ENCODE measurements at places on chromosomes 5 and 9.

- no peak for DNase-seq
These were observed 1000.0 kb downstream of the PTPRD start for GRCh38 chr9:9612755-9613154.

GRCh38 chr5:107577394-107577950, 93.3 kb downstream of the EFNA5 start:
- no peak for DNase-seq

DNA sequence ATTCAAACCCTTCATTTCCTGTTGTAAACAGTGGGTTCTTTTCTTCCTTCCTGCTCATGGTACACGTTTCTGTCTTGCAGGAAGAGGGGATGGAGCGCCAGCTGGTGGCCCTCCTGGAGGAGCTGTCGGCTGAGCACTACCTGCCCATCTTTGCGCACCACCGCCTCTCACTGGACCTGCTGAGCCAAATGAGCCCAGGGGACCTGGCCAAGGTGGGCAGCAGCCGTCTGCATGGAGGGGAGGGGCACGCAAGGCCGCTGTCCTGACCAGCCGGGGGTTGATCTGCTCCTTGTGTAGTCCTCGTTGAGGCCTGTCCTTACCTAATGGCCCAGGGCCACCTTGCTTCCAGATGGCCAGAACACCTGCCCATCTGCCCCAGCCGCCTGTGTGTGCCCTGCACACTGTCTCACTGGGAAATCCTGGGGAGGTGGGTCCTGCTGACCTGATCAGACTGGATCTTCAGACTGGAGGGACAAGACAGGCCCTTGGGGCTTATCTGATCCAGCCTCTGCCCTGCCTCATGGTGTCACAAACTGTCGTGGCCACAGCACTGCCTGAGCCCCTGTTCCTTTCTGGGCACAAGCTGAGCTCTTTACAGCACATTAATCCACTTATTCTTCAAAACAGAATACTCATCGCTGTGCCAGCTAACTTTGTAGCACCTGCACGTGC, 44.7 kb downstream of the LRSAM1 start:
- DNase-seq: no peak

DNA sequence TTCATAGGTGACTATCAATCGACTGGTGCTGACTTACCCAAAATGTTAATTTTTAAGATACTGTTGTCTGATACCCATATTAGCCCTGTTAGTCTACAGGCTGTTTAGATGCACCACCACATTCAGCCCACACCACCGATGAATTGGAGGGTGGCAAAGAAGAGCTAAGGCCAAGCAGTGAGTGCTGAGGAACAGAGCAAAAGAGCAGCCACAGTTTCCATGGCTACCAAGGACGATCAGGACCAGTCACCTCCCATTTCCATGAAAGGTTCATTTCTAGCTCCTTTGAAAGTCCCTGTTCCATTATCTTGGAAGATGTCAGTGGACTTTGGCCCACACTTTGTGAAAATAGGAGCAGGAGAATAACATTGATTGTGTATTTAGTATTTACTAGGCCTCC, 362.9 kb downstream of the TRIM32 start:
- no peak for DNase-seq

DNA sequence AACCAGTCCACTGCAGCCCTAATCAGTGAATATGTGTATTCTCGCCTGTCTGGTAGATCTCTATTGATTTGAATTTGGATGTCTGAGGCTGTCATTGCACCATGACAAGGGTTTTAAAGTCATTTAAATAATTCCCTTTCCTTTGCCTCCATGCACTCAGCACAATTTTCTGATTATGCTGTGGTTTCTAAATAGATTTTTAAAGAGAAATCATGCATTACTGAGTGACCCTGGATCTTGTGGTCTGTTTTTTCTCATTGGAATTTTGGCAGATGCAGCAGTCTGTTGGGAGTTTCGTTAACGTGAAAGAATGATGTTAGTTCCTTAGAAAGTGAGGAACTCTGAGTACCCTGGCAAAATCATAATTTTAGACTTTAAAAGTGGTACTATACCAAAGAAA, 396.0 kb downstream of the LRRC70 start:
- no peak for DNase-seq

- no peak for DNase-seq
These were observed 140.8 kb upstream of the OTULINL start for GRCh38 chr5:14440582-14441431.

Measured in inflammatory macrophage treated with lipopolysaccharide for 1 hour (primary cell).